ENCODE measurements at places on chromosomes 6 and 20. TPM values are rescaled to one million over a fixed set of nuclear protein-coding genes. Genes with fewer than 3 reads are reported as not detected.

The TSBP1 gene
- not detected for total RNA-seq

The SUMO4 gene
- 5.6 TPM for total RNA-seq

The BTNL2 gene
- not detected for total RNA-seq

The NCOA5 gene
- total RNA-seq, result 36.1 TPM

- no peak for DNase-seq
Observed at GRCh38 chr20:62989201-62989601, 17.6 kb downstream of the BHLHE23 start.

GRCh38 chr6:91029211-91029610 is 442.3 kb upstream of the MAP3K7 start:
- no peak for DNase-seq

DNA sequence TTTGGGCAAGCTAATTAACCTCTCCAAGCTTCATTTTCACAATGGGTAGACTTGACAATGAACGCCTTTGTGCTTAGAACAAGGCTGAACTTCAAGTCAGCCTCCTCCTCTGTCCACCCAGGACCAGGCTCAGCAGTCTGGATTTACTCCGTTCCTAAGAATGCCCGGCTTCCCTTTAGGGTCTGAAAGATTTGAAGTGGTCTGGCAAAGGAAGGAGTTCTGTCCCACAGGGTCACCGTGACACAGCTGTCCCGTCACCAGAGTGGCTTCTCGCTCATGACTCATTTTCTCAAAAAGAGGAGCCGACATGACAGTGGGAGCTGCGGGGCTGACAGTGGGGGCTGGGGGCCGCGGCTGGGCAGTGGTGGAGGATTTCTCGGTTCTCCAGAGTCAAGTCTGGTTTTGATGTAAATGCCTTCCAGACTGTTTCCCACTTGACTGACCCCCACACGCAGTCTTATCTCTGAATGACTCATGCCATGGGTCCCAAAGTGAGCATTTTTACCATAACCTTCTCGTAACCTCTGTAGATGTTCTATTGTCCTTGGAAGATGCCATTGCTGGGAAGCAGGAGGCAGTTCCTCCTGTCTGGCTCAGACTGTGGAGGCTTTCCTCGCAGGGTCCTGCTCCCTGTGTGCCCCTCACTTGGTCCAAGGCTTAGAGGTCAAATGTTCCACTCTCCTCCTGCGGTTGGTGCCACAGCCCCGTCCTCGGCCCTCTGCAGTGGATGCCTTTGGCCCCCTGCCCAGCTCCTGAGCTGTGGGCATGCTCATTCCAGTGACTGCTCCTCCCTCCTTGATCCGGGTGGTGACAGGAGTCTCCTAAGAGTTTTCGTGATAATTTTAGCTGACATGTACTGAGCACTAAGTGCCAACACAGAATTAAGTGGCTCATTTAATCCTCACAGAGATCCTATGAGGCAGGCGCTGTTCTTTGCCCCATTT is 253.1 kb downstream of the FNDC1 start:
- DNase-seq, result no peak

GRCh38 chr20:19624221-19624965 is 133.7 kb upstream of the RIN2 start:
- DNase-seq, result no peak

- DNase-seq, result no peak
Observed at GRCh38 chr6:147578159-147578558, 69.7 kb downstream of the SAMD5 start.

DNA sequence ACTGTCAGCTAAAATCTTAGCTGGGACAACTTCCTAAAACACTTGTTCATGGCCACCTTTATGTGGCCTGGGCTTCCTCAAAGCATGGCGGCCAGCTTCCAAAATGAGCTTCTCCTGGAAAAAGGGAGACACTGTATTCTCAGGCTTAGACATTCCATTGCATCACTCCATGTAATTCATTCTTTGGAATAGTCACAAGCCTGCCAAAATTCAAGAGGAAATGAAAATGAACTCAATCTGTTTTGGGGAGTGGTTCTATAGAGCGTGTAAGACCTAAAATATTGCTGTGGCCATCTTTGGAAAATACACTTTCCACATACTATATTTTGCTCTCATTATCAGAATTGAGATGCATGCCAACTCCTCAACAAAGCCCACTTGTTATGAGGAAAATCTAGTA is 687.0 kb downstream of the KIF16B start:
- DNase-seq, result no peak

GRCh38 chr6:142276256-142276655 is 25.6 kb upstream of the ADGRG6 start:
- DNase-seq, result no peak
